ENCODE measurements at places on chromosomes 4 and X. TPM values are rescaled to one million over a fixed set of nuclear protein-coding genes. Genes with fewer than 3 reads are reported as not detected.

GRCh38 chr4:182143822-182144625 is 99.2 kb upstream of the TENM3 start:
- H3K4me3 ChIP-seq = peak overlapping the region; percentile 73
- H3K36me3 ChIP-seq = no peaks in the 10 kb centered on the region
- no peaks in the 10 kb centered on the region for H3K27me3 ChIP-seq
- DNase-seq = peak; percentile 72
- H3K27ac ChIP-seq = no peak overlapping the region

NXF2 gene
- not detected for total RNA-seq

- no peak overlapping the region for H3K27ac ChIP-seq
- H3K4me1 ChIP-seq = no peaks in the 10 kb centered on the region
- H3K27me3 ChIP-seq = no peaks in the 10 kb centered on the region
- no peak overlapping the region for H3K4me3 ChIP-seq
- no peak for DNase-seq
These were observed 76.5 kb downstream of the DDIT4L start for GRCh38 chr4:100113732-100114131.

GRCh38 chr4:104524591-104524990 is 29.9 kb upstream of the CXXC4 start:
- H3K4me3 ChIP-seq = no peak overlapping the region
- H3K4me1 ChIP-seq = no peaks in the 10 kb centered on the region
- no peaks in the 10 kb centered on the region for H3K36me3 ChIP-seq
- no peak for DNase-seq

CLDN22 gene
- total RNA-seq = not detected

CPLX1 gene
- 5.2 TPM for total RNA-seq

DNA sequence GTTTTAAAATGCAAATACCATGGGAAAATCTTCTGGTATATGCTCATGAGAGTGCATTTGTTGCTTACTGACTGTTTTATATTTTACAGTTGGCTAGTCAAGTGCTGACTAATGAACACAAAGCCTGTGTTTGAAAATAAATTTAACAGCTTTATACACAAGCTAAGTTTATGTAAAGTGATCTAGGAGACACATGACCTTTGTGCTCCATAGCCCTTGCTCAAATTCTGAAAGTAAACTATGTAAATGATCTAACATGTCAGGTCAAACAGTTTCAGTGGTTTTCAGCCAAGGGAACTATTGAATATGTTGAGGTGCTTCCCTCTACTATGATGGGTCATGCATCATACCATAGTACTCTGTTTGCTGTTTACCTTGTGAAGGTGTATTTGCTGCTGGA is 36.7 kb downstream of the DIAPH2 start:
- no peak for DNase-seq
- no peaks in the 10 kb centered on the region for H3K36me3 ChIP-seq
- H3K4me3 ChIP-seq = no peak overlapping the region
- H3K4me1 ChIP-seq = no peaks in the 10 kb centered on the region

GRCh38 chr4:148333265-148333664 is 108.9 kb downstream of the NR3C2 start:
- no peaks in the 10 kb centered on the region for H3K36me3 ChIP-seq
- DNase-seq = no peak
- H3K4me3 ChIP-seq = no peak overlapping the region
- H3K4me1 ChIP-seq = no peaks in the 10 kb centered on the region
- no peaks in the 10 kb centered on the region for H3K27me3 ChIP-seq

SH3BP2 gene
- total RNA-seq = 75.4 TPM

- DNase-seq = no peak
- H3K36me3 ChIP-seq = no peaks in the 10 kb centered on the region
- no peaks in the 10 kb centered on the region for H3K4me1 ChIP-seq
- H3K4me3 ChIP-seq = no peak overlapping the region
- H3K27me3 ChIP-seq = no peaks in the 10 kb centered on the region
- H3K27ac ChIP-seq = no peak overlapping the region
These were observed 36.0 kb downstream of the BST1 start for GRCh38 chr4:15738877-15739276.

GRCh38 chr4:145909281-145909715 is 29.3 kb downstream of the ZNF827 start:
- no peaks in the 10 kb centered on the region for H3K27me3 ChIP-seq
- no peak for DNase-seq
- no peaks in the 10 kb centered on the region for H3K36me3 ChIP-seq
- H3K27ac ChIP-seq = no peak overlapping the region
- H3K4me3 ChIP-seq = no peak overlapping the region
- peaks cover 7% of the 10 kb centered on the region for H3K4me1 ChIP-seq

CXCL8 gene
- 12.1 TPM for total RNA-seq

ERVMER34-1 gene
- 0.36 TPM for total RNA-seq

TMEM255A gene
- total RNA-seq = 1.3 TPM

SFRP2 gene
- 1,198 TPM for total RNA-seq

DNA sequence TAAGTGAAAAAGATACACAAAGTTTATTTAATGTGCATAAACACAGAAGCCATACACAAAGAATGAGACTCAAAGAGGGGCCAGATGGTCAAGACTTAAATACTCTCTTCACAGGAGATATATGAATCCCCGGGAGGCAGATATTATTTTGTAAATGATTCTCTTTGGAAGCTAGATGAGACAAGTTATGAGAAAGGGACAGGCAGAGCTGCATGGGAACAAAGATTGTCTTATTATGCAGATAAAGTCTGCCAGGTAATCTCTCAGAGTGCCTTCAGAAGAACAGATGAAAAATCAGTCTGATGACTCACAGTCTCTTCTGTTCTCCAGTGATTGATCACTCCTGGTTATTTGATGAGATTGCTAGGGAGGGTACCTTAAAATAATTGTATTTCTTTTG is 89.0 kb downstream of the NAF1 start:
- H3K4me3 ChIP-seq = no peak overlapping the region
- H3K27ac ChIP-seq = no peak overlapping the region

- H3K36me3 ChIP-seq = no peaks in the 10 kb centered on the region
- no peaks in the 10 kb centered on the region for H3K27me3 ChIP-seq
- H3K4me1 ChIP-seq = no peaks in the 10 kb centered on the region
These were observed 45.5 kb upstream of the CLNK start for GRCh38 chr4:10730019-10730418.
